ENCODE measurements at places on chromosomes 5 and 9.

- DNase-seq: no peak
Measured at GRCh38 chr9:20990867-20991266, 40.6 kb downstream of the HACD4 start.

GRCh38 chr5:170297589-170298462, at the start of gene LCP2:
Gene LCP2 (minus strand): TSS chr5:170297777. CDS start chr5:170297611, 166 bp downstream.
- no peak for DNase-seq

DNA sequence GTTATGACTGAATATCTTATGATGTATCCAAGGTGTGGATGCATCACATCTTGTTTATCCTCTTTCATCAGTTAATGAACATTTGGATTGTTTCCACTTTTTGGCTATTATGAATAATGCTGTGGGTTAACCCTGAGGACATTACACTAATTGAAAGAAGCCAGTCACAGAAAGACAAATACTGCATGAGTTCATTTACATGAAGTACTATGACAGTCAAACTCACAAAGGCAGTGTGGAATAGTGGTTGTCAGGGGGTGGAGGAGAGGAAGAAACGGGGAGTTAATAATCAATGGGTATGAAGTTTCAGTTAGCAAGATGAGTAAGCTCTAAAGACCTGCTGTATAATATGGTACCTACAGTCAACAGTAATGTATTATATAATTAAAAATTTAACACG, 409.4 kb upstream of the CTNND2 start:
- DNase-seq: no peak

GRCh38 chr5:94471521-94471920, 146.9 kb downstream of the KIAA0825 start:
- no peak for DNase-seq

- DNase-seq: no peak
Measured at GRCh38 chr5:127563136-127563535, 45.7 kb downstream of the PRRC1 start.

- DNase-seq: no peak
Measured at GRCh38 chr5:87048156-87048555, 219.5 kb upstream of the RASA1 start.

- DNase-seq: no peak
Measured at GRCh38 chr5:95087816-95088317, 197.0 kb downstream of the MCTP1 start.

DNA sequence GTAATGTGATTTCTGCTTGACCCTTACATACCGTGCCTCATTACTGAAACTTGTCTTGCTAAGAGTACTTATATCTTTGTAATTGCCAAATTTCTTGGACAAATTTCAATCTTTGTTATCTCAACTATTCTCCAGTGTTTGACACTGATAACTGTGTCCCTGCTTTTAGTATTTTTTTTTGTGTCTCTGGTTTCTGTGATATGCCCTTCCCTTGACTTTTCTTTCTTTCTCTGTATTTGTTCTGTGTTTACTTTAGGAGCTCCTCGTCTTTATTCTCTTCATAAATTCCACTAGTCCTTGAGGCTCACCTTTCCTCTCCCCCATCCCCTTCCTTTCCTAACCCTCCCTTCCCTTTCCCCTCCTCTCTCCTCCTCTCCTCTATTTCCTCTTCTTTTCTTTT, 123.7 kb upstream of the FBXL17 start:
- no peak for DNase-seq

DNA sequence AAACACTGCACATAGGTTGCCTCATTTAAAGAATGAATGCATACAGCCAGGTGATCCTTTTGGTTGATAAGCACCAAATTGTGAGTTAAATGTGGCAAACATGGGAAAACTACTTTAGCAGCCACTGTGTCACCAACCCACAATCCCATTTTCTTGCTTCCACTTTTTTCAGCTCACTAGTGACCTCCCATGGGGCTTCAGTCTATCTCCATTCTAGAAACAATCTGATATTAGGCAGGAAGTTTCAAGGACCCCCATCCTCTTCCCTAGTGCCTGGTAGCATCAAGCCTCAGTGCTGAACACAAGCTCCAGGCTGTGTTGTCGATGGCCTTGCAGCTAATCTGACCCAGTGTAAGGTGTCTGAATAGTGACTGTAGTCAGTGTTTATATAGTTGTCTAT, 66.2 kb downstream of the PLPPR1 start:
- no peak for DNase-seq

DNA sequence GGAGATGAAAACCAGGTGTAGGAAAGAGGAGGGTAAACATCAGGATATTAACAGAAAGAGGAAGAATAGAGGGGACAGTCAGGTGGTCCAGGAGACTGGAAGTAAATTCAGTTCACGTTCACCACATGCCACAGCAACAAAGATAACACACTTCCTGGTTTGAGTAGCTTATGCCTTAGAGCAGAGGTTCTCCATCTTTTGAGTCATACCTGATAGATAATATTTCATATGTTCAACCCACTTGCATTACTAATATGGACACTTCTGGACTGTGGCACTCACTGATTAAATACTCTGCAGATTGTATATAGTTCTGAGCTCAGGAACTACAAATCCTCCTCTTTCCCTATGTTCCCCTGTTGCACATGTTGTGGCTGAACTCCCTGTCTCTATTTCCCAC, 179.9 kb upstream of the NR3C1 start:
- DNase-seq: no peak

DNA sequence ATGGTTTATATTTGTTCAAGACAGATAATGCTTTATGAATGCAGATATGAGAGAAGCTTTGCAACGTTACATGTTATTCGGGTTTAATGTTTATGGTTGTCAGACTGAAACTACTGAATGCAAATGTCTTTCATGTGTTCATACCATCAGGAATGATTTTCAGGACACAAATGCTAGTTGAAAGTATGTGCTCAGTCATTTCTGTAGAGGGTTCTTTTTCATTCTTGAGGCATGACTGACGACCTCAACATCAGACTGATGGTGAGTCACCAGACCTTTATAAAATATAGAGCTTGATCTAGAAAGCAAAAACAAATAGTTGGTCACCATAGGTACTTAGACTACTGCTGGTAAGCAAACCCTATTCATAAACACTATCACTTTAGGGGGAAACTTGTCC, 287.3 kb upstream of the NUDT12 start:
- DNase-seq: no peak

- no peak for DNase-seq
Measured at GRCh38 chr9:38226491-38226951, 157.5 kb upstream of the SHB start.

DNA sequence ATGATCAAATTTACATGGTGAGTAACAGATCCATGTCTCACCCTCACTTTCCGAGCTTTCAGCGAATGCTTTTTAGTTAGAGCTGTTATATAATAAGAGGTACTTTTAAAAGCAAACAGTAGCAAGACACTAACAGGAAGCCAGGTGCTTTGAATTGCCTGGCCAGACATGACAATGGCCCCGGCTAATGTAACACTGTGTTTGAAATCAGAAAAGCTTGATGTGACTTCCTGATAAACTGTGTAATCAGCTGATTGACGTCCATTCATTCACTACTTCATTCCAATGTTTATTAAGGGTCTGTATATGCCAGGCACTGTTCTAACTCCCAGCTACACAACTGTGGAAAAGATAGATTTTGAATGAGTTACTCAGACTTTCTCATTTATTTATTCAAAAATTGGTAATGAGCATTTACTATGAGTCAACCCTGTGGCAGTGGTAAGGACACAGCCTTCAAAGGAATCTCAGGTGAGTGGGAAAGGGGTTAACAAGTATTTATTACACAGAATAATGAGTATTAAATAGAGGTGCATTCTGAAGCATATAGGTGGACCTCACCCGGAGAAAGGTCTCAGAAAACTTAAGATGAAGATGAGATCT, 26.6 kb downstream of the DPYSL3 start:
- no peak for DNase-seq
